Effector CD4-positive, alpha-beta T cell (primary cell): ENCODE measurements at places on chromosomes 3 and 15.

GRCh38 chr3:50675179-50676030, 678 bp downstream of the DOCK3 start:
- DNase-seq: peak; percentile 19

GRCh38 chr3:149783576-149783975, 8.8 kb downstream of the ANKUB1 start:
- no peak for DNase-seq

GRCh38 chr15:96340598-96341512, 10.4 kb downstream of the NR2F2 start:
- no peak for DNase-seq

DNA sequence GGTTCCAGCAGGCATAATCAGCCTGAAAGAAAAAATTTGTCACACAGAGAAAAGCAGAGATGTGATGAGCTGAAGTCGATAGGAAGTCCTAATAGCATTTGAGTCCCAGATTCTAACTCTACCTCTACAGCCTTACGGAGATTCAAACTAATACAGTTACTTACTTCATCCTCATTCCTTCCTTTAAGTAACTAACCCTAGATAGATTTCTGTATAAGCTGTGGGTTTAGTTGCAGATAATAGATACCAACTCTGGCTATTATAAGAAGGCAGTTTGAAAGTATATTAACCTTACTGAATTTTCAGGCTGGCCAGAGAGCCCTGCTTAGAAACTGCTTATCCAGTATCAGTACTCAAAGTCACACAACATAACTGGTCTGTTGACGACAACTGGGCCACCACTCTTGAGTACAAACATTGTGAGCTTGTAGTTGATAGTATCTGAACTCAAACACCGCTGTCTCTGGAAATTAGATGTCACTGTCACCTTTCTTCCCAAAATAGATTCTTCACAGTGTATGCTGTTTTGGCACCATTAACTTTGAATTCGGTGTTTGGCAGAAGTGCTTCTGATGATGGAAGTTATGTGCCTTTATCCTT, 484.3 kb downstream of the DIPK2A start:
- DNase-seq: no peak

DNA sequence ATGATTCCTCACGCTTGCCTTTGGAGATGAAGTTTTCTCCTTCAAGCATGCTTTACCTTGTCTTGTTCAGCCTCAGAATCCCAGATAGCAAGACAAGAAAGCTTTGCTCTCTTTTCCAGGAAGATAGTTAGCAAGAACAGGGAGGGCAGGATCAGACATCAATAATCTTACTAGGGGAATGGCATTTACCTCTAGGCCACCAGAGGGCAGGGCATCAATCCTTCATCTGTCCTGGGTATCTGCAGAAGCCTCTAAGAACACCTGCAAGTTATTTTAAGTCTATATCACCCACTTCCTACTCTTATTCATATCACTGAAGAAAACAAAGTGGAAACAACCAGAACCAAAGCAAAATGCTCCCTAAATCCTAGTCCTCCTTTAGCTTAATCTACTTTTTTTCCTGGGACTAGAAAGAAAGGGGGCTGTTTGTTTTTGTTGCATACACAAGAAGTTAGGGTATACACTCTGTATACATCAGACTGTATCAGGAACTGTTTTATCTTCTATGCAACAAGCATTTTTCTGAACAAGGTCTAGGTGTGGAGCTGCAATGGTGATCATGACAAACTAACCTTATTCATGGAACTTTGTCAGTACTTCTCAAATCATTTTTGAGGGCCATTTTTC, 862.5 kb downstream of the CADM2 start:
- no peak for DNase-seq

- no peak for DNase-seq
Observed at GRCh38 chr3:71072986-71073385, 510.5 kb downstream of the FOXP1 start.

DNA sequence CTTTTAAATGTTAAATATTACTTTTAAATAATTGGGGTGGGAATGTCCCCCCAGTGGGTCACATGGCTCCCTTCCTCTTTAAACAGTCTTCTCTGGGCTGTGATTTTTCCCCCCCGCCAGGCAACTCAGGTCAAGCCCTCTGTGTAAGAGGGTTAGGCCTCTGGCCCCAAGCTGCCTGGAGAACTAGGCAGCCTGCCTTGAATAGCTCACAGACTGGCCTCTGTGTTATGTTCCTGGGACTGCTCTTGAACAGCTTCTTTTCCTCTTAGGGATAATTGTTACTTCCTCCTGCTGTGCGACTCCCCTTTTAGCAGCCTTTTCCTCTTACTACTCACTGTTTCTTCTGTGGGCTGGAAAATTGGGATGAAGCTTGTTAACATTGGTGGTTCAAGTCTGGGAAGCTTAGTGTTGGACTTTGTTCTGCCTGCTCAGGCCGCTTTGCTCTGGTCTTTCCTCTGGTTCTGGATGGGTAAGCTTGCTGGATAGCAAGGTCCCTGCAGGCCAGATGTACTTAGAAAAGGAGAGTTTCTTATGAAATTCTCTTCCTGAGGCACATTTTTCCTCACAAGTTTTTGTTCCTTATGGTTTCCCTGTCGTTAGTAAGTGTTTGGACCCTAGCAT, 2.2 kb downstream of the TEX264 start:
- DNase-seq: no peak

DNA sequence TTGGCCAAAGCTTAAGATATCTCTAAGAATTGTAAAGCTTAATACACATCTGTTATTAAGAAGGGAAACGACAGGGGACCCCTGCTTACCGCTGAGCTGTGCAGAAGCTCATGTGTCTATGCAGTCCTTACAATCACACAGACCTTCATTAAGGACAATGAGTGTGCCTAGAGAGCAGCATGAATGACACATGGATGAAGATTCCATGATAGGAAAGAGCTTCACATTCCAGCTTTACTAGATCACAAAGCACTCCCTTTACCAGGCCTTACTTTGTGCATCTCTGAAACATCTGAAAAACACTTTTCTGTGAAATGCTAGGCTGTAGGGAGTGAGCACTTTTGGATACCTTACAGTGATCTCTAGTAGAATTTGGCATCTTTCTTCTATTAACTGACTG, 32.0 kb downstream of the RNF168 start:
- no peak for DNase-seq
